ENCODE measurements at places on chromosomes 1 and 21.

- DNase-seq, result no peak
Measured at GRCh38 chr21:44800971-44801467, 601 bp downstream of the UBE2G2 start.

GRCh38 chr1:231338270-231339128 lies at the start of gene SPRTN:
Gene SPRTN, plus strand, starts transcription at chr1:231338293. Its CDS starts 91 bp downstream, at chr1:231338384.
- DNase-seq, result no peak

DNA sequence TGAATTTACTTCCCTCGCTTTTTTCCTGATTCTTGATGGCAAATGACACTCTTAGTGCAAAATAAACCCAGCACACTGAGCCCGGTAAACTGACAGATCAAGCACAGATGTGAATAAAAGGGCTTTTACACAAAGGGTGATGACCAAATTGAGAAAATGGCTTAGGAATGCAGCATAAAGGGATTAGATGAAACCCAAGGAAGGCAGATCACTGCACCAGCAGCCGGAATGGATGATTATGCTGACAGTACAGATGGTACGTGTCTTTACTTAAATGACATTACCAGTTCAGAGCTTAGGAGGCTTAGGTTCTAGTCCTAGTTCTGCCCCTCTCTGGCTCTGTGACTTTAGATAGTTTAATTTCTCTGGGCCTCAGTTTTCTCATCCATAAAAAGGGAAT lies 12.0 kb downstream of the PKP1 start:
- no peak for DNase-seq

GRCh38 chr1:3668585-3669300 lies 16.4 kb downstream of the TP73 start:
- peak; percentile 89 for DNase-seq
